NCI-H226 (cell line): ENCODE measurements at places on chromosomes 7 and 10.

DNA sequence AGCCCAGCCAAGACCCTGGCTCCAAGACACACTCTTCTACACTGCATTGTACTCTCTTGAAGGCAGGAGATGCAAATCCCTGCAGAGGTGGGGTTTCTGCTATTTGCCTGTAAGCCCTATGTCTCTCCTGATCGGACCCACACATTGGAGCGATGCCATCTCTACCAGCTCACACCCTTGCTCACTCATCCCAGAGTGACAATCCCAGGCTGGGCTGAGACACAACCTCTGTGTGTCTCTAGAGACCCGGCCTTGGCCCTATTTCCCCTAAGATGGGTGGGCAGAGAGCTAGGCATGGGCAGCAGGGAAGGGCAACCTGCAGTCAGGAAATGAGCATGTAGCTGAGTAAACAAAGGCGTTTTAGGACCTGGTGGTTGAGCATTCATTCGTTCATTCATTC lies 25.6 kb downstream of the CCDC3 start:
- DNase-seq, result no peak

- no peak for DNase-seq
Measured at GRCh38 chr7:117587931-117588330, 108.1 kb downstream of the CFTR start.

DNA sequence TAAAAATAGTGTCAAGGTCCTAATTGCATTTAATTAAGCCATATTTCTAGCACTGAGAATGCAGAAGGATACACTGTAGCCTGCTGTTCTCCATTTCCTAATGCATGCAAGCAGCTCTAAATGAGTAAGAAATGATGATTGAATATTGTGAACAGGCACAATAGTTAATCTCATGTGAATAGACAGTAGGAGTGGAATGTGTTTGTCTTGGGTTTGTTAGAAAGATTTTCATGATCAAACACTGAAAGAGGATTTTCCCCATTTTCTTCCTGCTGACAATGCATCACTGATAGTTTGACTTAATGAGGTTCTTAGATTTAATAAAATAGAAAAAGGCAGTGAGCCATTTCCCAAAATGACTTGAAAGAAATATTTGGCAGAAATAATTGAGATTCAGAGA lies 43.1 kb upstream of the TRUB1 start:
- DNase-seq, result no peak

DNA sequence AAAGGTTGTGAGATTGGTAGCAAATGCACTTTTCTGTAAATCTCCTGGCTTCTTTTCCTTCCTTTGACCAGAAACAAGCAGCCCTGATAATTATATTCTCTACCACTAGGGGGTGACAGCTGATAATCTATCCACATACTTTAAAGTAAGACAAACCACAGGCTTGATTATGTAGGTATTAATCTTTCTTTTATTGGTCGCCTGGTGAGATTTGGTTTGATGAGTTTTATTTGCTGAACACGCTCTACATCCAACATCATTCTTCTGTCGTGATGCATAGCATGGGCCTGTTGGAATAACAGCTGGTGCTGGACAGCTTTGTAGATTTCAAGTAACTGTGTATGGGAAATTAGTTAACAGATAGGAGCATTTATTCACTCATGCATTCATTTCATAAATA lies 63.5 kb downstream of the ZNF365 start:
- DNase-seq, result peak; percentile 32

DNA sequence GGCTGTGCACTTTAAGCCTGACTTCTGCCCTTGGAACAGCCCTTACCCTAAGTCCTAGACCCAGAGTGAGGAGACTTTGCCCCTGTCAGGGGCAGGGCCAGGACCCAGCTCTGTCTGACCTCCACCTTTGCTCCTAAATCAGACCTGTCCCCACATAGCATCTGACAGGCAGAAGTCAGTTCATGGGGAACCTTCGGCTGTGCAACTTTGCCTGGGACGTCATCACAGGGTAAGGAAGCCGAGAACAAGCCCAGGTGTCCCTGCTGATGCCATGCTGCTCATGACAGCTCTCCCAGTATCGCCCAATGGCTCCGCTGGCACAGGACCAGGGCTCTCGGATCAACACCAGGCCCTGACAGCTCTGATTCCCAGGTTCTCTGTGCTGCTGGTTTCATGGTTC lies 55.4 kb downstream of the TNS3 start:
- no peak for DNase-seq

DNA sequence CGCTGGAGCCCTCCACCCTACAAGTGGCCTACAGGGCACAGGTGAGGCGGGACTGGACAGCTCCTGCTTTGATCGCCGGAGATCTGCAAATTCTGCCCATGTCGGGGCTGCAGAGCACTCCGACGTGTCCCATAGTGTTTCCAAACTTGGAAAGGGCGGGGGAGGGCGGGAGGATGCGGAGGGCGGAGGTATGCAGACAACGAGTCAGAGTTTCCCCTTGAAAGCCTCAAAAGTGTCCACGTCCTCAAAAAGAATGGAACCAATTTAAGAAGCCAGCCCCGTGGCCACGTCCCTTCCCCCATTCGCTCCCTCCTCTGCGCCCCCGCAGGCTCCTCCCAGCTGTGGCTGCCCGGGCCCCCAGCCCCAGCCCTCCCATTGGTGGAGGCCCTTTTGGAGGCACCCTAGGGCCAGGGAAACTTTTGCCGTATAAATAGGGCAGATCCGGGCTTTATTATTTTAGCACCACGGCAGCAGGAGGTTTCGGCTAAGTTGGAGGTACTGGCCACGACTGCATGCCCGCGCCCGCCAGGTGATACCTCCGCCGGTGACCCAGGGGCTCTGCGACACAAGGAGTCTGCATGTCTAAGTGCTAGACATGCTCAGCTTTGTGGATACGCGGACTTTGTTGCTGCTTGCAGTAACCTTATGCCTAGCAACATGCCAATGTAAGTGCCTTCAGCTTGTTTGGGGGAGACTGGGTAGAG lies at the start of gene COL1A2:
Gene COL1A2, plus strand, starts transcription at position 459 of the 704 bp plus-strand sequence. Its CDS starts 137 bp downstream, at position 596.
- no peak for DNase-seq

DNA sequence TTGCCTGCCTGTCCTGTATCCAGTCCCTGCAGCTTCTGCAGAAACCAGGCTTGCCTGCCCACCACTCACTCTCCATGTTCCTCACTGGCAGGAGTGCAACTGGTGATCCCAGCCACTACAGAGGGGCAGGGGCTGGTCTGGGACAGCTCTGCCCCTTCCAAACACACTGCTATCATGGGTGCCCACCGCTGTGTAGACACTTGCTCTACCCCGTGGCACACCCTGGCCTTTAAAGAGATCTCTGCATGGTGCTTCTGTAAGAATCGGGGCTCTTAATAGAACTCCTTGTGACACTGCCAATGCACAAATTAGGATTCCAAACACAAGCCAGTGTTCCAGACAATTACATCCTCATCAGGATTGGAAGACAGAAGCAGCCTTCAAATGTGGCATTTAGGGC lies 41.7 kb downstream of the C10orf90 start:
- no peak for DNase-seq

DNA sequence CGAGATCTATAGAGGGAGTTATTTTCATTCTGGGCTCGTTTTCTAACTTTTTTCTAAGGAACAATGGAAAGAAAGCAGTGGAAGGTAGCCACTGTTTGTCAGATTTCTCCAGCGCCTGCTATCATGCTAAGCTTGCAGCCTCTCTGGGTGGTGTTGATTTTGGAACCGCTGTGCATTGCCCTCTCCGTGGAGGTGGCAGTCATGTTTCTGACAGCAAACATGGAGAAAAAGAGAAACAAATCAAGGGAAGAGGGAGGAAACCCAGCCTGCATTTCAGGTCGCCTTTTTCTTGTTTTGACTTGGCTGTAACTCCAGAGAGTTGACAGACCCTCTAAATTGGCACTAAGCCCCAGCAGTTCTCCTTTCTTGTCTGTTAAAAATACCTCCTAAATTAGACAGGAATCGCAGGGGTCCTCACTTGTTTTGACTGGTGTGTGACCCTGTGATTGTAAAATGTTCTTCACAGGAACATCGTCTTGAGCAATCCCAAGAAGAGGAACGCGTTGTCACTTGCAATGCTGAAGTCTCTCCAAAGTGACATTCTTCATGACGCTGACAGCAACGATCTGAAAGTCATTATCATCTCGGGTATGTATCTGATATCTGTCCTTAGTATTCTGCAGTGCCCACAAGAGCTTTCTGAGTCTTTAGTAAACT lies 4.8 kb downstream of the ECHDC3 start:
- no peak for DNase-seq

DNA sequence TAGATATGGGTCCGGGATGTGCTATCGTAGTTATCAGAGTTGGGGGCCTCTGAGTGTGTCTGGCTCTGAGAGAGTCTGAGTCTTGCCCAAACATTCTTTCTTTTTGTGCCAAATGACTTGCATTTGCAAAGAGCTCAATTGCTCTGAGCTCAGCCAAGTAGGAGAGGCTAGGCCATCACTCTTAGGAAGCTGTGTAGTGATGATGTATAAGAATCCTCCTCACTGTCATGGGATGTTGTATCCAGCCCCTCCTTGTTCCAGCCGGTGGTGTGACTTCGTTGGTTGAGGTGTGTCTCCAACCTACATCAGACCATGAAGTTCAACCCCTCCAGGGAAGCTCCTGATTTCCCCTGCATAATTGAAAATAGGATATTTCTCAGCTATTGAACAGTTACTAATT lies 97.5 kb upstream of the NPS start:
- no peak for DNase-seq

DNA sequence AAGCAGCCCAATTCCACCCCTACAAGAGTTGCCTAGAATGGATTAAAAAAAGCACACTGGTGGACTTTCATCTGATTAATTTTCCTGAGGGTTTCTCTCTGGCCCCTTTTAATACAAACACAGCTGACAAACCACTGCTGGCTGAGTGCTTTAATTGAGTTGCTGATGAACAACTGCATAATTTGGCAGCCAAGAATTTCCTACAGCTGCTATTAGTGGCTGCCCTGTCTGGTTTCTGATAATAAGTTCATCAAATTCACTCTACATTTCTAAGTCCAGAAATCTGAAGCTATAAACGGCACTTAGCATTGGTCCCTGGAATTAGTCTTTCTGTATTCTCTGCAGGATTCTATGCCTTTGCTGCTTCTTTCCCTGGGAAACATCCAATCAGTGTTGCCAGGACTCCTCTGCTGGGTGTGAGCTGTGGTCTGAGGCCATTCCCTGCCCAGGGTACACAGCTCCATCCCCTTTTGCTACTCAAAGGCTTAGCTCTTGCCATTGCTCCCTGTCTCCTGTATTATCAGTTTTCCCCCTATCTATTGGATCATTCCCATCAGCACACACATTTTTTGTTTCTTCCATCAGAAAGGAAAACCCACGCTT lies 110.6 kb downstream of the LSM5 start:
- no peak for DNase-seq

DNA sequence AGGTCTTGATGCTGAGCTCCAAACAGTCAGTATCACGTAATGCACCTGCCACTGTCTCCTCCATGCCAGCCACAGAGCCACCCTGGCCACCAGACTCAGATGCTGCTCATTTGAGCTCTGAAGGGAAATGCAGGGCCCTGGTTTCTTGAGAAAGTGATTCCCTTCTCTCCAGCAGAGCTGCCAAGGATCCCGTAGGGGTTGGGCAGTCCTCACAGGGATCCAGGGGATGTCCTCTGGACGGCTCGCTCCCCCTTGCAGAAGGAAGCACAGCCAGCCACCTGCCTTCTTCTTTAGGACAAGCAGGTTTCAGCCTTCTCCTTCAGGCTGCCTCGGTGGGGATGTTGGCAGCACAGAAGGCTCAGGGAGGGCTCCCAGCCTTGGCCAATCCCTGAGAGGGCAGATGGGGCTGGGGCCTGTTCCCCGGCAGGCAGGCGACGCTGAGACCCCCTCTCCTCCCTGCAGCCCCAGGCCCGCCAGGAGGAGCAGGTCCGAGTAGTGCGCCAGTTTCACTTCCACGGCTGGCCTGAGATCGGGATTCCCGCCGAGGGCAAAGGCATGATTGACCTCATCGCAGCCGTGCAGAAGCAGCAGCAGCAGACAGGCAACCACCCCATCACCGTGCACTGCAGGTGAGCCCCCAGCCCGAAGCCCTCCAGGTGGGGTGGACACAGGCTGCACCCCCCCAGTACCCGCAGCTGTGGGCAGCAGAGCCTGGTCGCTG lies 48.9 kb downstream of the MKI67 start:
- no peak for DNase-seq

DNA sequence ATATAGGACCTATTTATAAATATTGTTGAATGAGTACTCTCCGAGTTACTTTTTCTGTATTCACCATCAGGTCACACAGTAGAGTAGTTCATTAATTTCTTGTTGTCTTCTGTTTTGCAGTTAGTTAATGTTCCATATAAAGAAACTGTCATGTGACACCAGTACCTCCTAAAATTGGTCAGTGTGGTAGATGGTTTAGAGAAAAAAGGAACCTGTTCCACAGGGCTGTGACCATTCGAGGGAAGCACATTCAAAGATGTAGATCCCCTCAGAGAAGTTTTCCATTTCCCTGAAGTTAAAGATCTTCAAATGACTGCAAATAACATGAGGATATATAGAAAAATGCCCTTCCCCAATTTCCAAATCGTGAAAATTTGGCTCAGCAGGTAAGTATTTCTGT lies 45.7 kb downstream of the PRPF18 start:
- DNase-seq, result no peak

- no peak for DNase-seq
Measured at GRCh38 chr7:44284881-44285541, 40.4 kb downstream of the CAMK2B start.

DNA sequence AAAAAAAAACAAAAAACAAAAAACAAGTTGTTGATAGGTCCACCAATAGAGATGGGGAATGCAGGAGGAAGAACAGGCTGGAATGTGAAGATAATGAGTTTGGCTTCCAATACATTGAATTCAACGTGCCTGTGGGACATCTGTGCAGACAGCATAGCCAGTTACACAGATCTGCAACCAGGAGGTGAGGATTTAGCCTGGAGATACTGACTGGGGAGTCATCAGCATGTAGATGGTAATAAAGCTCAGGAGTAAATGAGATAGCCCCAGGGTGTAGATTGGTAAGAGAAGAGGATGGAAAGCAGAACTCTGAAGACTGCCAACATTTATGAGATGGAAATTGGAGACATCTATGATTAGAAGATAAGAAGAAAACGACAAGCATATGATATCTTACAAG lies 4.7 kb upstream of the TRIM8 start:
- no peak for DNase-seq

DNA sequence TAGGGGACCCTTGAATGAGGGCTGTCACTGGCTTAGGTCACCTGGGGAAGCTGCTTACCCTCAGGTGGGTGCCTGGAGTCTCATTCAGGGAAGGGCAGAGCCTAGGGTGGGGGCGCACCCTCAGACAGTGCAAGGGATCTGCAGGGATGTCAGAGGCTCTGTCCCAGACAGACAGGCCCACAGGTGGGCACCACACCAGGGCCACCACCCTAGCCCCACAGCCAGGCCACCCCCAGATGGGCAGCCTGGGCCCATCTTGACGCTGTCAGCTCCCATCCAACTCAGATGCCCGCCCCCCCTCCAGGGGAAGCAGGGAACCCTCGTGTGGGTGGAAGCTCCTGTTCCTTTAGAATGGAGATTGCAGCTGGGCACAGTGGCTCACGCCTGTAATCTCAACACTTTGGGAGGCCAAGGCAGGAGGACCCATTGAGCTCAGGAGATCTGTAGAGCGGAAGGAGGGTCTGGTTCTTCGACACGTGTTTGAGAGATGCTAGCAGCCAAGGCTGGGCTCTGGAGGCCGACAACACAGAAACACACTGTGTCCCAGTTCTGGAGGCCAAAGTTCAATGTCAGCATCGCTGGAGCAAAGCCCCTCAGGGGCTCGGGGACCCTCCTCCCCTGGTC lies 58.5 kb upstream of the DNAJB6 start:
- DNase-seq, result no peak

GRCh38 chr7:126750207-126750911 lies 502.4 kb downstream of the GRM8 start:
- no peak for DNase-seq
